ENCODE measurements at places on chromosomes 5 and 9.

DNA sequence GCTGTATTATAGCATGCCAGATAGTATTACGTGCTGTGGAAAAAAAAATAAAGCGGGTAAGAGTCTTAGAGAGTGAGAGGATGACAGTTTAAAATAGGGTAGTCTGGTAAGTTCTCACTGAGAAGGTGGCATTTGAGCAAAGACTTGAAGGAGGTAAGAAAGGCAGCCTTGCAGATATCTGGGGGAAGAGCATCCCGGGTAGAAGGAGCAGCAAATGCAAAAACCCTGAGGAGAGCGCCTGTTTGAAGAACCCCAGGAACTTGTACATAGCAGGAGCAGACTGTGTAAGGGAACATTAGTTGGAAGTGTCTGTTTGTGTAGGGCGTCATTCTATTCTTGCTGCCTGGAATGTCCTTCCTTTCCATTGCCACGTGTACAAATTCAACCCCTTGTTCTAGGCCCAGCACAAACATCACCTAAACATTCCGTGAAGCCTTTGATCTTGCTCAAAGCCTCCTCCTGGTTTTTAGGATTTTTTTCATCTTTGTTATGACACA is 2.6 kb downstream of the AP3S1 start:
- DNase-seq = no peak

DNA sequence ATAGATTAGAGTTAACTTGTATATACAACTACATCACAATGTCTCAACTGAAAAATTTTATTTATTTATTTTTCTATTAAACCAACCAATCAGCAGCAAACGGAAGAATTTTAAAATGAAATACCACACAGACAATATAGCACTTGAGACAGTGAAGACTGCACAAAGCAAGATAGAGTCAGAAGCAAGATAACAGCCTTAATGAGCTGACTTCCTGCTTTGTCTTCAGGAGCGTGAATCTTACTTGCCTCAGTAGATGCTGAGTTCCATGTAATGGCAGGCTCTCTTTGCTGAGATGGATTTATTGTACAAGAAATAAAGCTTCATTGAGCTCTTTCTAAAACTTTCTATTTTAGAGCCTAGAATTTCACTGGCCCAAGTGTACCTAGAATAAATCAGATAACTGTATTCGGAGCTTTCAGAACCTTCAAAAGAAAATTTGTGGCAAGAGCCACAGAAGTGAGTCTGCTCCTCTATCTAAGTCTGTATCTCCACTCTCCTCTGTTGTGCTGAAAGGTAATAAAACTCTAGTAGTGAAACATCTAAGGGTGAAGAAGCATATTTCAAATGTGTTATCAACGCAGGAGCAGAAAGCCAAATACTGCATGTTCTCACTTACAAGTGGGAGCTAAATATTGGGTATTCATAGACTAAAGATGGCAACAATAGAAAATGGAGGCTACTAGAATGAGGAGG is 83.3 kb upstream of the ANKRD55 start:
- DNase-seq = no peak

DNA sequence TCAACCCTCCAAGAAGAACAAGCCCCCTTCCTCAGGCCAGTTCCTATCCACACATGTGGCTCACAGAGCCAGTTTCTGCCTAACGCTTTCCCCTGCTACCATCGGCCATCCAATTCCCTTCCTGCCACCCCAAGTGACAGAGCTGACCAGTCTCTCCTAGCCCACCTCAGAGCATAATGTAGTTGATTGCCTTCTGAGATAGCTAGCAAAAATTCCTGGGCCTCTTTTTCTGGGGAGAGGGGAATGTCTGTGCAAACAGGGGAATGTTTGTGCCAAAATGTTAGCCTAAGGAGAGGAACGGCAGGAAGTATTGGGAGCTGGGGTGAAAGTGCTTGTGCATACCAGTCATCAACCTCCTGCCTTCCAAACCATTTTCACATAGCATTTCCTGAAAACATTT is 157.0 kb downstream of the PJA2 start:
- no peak for DNase-seq

- no peak for DNase-seq
Measured at GRCh38 chr5:6755519-6755918, 42.3 kb downstream of the TENT4A start.

- DNase-seq = no peak
Measured at GRCh38 chr5:94395468-94395867, 222.9 kb downstream of the KIAA0825 start.

DNA sequence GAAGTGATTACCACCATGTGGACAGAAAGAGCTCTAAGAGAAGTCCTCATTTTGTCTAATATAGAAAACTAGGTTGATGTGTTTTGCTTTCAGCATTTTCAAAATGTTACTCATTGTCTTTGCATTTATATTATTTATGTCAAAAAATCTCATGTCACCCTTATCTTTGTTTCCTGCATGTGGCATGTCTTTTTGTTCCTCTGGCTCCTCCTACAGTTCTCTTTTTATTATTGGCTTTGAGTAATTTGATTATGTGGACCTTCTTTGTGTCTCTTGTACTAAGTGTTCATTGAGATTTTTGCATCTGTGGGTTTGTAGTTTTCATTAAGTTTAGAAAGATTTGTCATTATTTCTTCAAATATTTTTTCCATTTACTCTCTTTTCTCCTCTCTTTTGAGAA is 58.8 kb downstream of the GNG10 start:
- no peak for DNase-seq

DNA sequence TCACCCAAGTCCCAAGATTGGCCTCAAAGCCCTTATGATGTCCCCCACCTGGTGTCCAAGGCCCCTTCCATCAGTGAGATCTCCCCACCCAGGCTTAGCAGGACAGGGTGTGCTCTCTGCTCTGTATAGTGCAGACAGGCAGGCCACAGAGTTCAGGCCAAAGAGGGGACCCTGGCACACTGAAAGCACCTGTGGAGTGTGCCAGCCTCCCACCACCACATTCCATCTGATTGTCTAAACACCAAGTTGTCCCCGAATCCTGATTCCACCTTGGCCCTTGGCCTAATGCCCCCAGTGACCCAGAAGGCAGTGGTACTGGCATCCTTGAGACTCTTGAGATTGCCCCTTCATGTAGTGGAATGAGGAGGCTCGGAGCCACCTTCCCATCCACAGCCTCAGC is 5.4 kb downstream of the SPINK4 start:
- no peak for DNase-seq

DNA sequence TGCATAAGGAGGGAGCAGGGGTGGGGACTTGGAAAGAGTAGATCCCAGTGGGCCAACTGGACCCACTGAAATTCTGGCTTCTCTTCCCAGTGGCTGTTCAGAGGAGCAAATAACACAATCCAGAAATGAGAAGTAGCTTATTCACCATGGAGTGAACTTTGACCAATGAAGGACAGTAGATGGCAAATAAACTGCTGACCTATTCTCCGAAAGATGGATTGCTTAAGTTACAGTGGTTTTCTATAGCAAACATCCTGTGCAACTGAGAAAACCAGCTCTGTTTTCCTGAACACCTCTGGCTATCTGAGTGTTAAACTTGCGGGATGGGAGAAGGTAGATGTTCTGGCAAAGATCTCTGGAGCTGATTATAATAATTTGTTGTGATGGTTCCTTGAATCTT is 325.1 kb downstream of the SPATA31D1 start:
- no peak for DNase-seq

DNA sequence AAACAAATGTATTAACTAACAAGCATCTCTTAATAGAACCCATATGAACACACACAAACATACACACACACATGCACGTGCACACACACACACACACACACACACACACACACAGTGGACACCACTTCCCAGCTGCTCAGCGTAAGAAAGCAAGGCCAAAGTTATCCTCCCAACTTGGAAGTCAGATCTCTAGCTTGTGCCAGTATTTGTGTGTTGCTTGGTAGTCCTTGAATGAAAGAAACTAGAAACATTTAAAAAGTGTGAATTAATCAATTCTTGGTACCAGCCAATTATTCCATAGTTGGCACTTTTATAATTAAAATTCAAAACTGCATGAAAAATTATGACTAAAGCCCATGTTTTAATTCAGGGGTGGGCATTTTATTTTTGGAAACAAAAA is 178.1 kb downstream of the TMEM161B start:
- DNase-seq = no peak

GRCh38 chr5:14441641-14442040 is 140.0 kb upstream of the OTULINL start:
- DNase-seq = no peak

GRCh38 chr5:62465985-62466925 is 53.7 kb downstream of the IPO11 start:
- DNase-seq = no peak

DNA sequence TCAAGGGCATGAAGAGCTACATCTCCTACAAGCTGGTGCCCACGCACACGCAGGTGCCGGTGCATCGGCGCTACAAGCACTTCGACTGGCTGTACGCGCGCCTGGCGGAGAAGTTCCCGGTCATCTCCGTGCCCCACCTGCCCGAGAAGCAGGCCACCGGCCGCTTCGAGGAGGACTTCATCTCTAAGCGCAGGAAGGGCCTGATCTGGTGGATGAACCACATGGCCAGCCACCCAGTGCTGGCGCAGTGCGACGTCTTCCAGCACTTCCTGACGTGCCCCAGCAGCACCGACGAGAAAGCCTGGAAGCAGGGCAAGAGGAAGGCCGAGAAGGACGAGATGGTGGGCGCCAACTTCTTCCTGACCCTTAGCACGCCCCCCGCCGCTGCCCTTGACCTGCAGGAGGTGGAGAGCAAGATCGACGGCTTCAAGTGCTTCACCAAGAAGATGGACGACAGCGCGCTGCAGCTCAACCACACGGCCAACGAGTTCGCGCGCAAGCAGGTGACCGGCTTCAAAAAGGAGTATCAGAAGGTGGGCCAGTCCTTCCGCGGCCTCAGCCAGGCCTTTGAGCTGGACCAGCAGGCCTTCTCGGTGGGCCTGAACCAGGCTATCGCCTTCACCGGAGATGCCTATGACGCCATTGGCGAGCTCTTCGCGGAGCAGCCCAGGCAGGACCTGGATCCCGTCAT is 1.4 kb downstream of the SNX18 start:
- no peak for DNase-seq

- DNase-seq = no peak
Measured at GRCh38 chr5:126535856-126536545, 59.0 kb downstream of the ALDH7A1 start.

All from 8988T (cell line).